ENCODE measurements at places on chromosomes 5 and 9. TPM values are rescaled to one million over a fixed set of nuclear protein-coding genes. Genes with fewer than 3 reads are reported as not detected.
A peak's percentile ranks its signal among the peaks of the same experiment; 100 is the strongest.

The SLC2A8 gene
- 23.3 TPM for total RNA-seq

DNA sequence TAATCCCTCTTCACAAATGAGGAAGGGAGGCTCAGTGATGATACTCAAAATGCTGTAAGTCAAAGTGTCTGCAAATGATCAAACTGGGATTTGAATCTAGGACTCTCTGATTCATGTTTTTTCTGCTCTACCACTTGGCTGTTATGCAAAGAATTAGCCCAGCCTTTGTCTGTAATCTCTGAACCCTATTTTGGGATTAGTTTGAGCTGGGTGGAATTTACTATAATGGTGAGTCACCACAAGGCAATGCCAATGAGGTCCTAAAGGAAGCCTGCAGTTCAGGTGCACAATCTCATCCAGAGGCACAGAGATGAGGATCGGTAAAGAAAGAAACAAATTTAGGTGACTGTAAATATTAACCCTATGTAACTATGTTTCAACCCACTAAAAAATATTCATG, 29.2 kb downstream of the RFK start:
- no peak for DNase-seq

DNA sequence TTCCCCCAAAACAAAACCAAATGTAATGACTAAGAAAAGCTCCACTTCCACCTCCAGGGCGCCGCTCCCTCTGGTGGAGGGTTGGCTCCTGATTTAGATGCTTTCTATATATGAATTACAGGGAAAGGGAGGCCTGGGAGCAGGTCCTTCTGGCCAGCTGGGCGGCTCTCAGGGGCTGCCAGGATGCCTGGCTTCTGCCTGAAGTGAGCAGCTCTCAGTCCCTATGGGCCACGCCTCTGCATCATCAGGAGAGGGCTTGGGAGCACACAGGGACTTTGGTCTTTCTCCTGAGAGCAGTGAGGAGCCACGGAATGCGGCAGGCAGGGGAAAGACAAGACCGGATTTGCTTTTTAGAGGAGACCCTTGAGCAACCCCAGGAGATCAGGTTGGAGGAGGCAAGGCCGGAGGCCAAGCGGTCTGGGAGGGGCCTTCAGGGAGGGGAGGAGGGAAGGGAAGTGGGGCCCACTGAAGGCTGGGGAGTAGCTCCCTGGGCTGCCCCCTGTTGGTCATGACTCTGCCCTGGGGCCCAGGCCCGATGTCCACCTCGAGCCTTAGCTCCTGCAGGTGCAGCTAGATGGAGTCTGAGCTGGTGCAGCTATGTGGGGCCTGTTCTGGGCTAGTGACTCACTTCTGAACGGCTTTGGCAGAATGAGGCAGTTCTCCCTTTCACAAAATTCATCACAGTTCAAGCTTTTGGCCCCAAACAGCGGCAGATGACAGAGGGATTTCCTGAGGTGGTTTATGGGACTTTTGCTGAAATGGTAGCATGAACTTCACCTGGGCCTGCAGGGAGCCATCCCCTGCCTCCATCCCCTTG, 11.3 kb upstream of the GRHPR start:
- DNase-seq = peak; percentile 85

DNA sequence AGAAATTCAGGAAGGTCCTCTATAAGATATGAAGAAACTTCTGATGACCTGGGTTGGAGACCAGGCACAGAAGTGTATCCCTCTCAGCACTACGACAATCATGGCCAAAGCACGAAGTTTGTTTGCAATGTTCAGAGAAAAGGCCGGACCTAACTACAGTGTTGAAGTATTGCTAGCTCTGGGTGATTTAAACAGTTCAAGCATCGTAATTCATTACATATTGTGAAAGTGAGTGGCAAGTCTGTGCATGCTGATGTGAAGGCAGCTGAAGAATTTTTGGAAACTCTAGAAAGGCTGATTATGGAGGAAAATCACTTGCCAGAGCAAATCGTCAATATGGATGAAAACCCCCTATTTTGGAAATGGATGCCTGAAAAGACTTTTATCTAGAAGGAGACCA, 67.2 kb upstream of the PANK3 start:
- DNase-seq = no peak

- no peak for DNase-seq
Observed at GRCh38 chr9:91477106-91477505, 53.5 kb upstream of the NFIL3 start.
